ENCODE measurements at places on chromosomes 3 and 15. TPM values are rescaled to one million over a fixed set of nuclear protein-coding genes. Genes with fewer than 3 reads are reported as not detected.
A peak's percentile ranks its signal among the peaks of the same experiment; 100 is the strongest.

Gene CGNL1
- 7.1 TPM for total RNA-seq

Gene GOLGA6B
- total RNA-seq: not detected

Gene CCR8
- not detected for total RNA-seq

Gene ACTC1
- total RNA-seq: 7.1 TPM

Gene CHRM5
- not detected for total RNA-seq

Gene ZPLD1
- total RNA-seq: not detected

Gene SPINT1
- 0.87 TPM for total RNA-seq

Gene PAQR9
- total RNA-seq: not detected

GRCh38 chr3:191137708-191138107 is 61.3 kb upstream of the OSTN start:
- no peak overlapping the region for H3K4me3 ChIP-seq
- no peak for DNase-seq
- H3K27me3 ChIP-seq: no peaks in the 10 kb centered on the region
- no peak overlapping the region for H3K27ac ChIP-seq
- H3K4me1 ChIP-seq: peaks cover 14% of the 10 kb centered on the region

GRCh38 chr15:43473885-43474284 is 19.1 kb downstream of the TP53BP1 start:
- no peak overlapping the region for H3K27ac ChIP-seq
- H3K36me3 ChIP-seq: peaks cover 45% of the 10 kb centered on the region
- H3K4me3 ChIP-seq: no peak overlapping the region
- no peaks in the 10 kb centered on the region for H3K4me1 ChIP-seq
- DNase-seq: peak; percentile 86
- no peaks in the 10 kb centered on the region for H3K27me3 ChIP-seq

DNA sequence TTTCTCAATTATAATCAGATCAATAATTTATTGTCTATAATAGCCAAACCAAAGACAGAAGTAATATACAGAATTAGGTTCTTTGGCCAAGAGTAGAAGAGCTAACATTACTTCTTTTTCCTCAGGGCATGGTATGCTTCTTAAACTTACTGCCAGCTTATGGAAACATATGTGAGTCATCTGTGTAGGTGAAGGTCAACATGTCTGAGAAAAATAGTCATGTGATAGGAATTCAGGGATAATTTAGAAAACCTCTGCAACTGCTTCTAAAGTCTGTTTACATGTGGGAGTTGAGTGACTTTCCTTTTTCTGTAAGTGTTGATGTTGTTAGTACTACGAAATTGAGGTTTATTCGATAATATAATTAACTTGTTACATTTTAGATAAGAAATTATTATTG is 19.2 kb upstream of the MAP6D1 start:
- DNase-seq: no peak
- no peaks in the 10 kb centered on the region for H3K27me3 ChIP-seq
- H3K4me3 ChIP-seq: no peak overlapping the region
- peak overlapping the region; percentile 90 for H3K27ac ChIP-seq
- peaks cover 26% of the 10 kb centered on the region for H3K36me3 ChIP-seq

- no peak for DNase-seq
- no peaks in the 10 kb centered on the region for H3K27me3 ChIP-seq
- peaks cover 3% of the 10 kb centered on the region for H3K36me3 ChIP-seq
- no peak overlapping the region for H3K4me3 ChIP-seq
- H3K27ac ChIP-seq: no peak overlapping the region
- H3K4me1 ChIP-seq: peaks cover 27% of the 10 kb centered on the region
These were observed 33.9 kb upstream of the C15orf39 start for GRCh38 chr15:75167588-75168350.

- H3K27ac ChIP-seq: no peak overlapping the region
- H3K36me3 ChIP-seq: no peaks in the 10 kb centered on the region
- peaks cover 62% of the 10 kb centered on the region for H3K4me1 ChIP-seq
These were observed 59.4 kb upstream of the MEF2A start for GRCh38 chr15:99506399-99506798.

- no peak for DNase-seq
- peaks cover 4% of the 10 kb centered on the region for H3K27me3 ChIP-seq
- H3K4me1 ChIP-seq: no peaks in the 10 kb centered on the region
- H3K4me3 ChIP-seq: no peak overlapping the region
- H3K36me3 ChIP-seq: no peaks in the 10 kb centered on the region
- no peak overlapping the region for H3K27ac ChIP-seq
These were observed 83.6 kb downstream of the COL6A5 start for GRCh38 chr3:130428871-130429712.

GRCh38 chr3:193132964-193133363 is 108.1 kb upstream of the PLAAT1 start:
- peaks cover 2% of the 10 kb centered on the region for H3K27me3 ChIP-seq
- H3K4me1 ChIP-seq: peaks cover 13% of the 10 kb centered on the region
- H3K36me3 ChIP-seq: no peaks in the 10 kb centered on the region

GRCh38 chr3:12501360-12502020 is 17.2 kb downstream of the TSEN2 start:
- no peak overlapping the region for H3K27ac ChIP-seq
- peaks cover 9% of the 10 kb centered on the region for H3K36me3 ChIP-seq

GRCh38 chr3:122679085-122679881 is 1.4 kb upstream of the PARP14 start:
- H3K36me3 ChIP-seq: no peaks in the 10 kb centered on the region
- DNase-seq: no peak
- no peaks in the 10 kb centered on the region for H3K27me3 ChIP-seq
- peak overlapping the region; percentile 38 for H3K27ac ChIP-seq

DNA sequence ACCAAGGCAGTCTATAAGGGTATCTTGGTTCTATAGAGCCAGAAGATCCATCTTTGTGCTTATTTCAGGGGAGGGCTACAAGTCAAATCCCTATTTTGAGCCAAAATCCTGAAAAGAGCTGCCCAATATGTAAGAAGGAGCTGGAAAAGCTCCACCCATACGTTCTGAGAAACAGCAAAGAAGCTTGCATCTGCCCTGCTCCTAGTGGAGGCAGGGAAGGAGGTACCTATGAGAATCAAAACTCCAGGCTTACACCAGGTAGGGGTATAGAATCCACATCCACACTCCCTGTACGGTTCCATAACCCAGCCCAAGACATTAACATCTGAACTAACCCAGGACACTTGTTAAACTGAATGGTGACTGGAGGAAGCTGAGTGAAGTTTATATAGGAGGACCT is 30.0 kb downstream of the PHC3 start:
- H3K27me3 ChIP-seq: no peaks in the 10 kb centered on the region
- no peak overlapping the region for H3K4me3 ChIP-seq
- DNase-seq: no peak
- peaks cover 27% of the 10 kb centered on the region for H3K4me1 ChIP-seq
- H3K36me3 ChIP-seq: peaks cover 11% of the 10 kb centered on the region
- no peak overlapping the region for H3K27ac ChIP-seq

DNA sequence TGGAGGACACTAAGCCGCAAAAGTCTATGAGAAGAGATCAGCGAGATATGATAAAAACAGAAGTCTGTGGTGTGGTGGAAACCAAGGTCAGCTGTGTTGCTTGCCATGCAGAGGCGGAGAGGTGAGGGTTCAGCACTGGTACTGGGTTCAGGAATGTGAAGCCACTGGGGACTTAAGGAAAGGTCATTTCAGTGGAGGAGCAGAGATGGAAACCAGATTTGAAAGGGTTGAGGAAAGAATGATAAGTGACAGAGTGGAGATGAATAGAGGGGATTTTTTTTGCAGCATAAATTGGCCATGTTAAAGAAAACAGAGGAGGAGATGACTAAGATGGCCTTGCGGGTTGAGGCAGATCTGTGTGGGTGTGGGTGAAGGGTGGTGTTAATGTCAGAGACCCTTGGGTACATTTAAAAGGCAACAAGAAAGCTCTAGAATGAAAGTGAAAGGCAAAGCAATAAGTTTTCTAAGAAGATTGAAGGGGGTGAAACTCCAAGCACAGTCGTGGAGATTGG is 265.5 kb downstream of the ADAMTSL3 start:
- peaks cover 7% of the 10 kb centered on the region for H3K27me3 ChIP-seq
- H3K36me3 ChIP-seq: no peaks in the 10 kb centered on the region
- no peak for DNase-seq
- no peak overlapping the region for H3K4me3 ChIP-seq
- H3K4me1 ChIP-seq: no peaks in the 10 kb centered on the region
- no peak overlapping the region for H3K27ac ChIP-seq

DNA sequence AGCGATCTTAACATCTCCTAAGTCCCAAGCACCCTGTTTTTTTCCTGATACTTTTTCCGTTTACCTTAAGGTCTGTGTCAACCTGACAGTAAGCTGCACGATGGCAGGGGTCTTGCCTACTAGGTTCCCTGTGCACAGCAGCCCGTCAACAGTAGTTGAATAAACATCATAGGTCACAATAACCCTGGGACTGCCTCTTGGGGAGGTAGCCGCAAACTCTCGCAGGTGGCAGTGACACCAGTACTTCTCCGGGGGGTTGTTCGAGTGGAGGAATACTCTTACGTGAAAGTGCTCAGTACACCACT is 365 bp upstream of the PDCD6IP start:
- no peak for DNase-seq
- peak overlapping the region; percentile 97 for H3K4me3 ChIP-seq
- peaks cover 5% of the 10 kb centered on the region for H3K36me3 ChIP-seq
- no peaks in the 10 kb centered on the region for H3K27me3 ChIP-seq

DNA sequence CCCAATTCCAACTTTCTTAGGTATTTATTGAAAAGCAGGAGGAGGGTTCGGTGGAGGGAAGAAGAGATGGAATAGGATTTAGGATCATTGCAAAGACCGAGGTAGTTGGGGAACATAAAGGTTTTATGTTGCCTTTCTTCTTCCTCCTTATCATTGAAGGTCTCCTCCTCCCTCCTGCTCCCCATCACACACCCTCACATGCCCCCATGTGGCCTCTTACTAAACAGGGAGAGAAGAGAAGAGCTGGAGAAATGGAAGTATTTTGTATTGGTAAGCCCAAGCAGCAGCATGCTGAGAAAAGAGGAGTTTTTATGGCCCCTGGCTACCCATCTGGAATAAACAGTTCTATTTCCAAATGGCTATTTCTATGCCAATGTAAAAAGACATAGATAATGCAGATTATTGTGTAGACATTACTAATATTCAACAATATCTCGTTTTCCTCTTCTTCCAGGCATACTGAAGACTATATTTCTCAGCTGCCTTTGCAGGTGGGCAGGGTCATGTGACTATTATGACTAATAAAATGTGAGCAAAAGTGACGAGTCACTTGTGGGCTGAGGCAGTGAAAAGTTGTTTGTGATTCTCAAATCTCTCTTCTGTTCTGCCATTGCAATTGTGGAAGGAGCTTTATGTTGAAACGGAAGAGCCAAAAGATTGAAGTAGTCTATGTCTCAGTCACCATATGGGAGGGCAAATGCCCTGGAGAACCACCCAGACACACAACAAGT is 5.2 kb upstream of the GPR176 start:
- no peaks in the 10 kb centered on the region for H3K36me3 ChIP-seq
- H3K4me1 ChIP-seq: peaks cover 15% of the 10 kb centered on the region
- no peak for DNase-seq
- no peak overlapping the region for H3K27ac ChIP-seq
- H3K27me3 ChIP-seq: no peaks in the 10 kb centered on the region
- no peak overlapping the region for H3K4me3 ChIP-seq

- H3K27me3 ChIP-seq: no peaks in the 10 kb centered on the region
- peaks cover 5% of the 10 kb centered on the region for H3K36me3 ChIP-seq
- H3K4me3 ChIP-seq: peak overlapping the region; percentile 0
- peaks cover 89% of the 10 kb centered on the region for H3K4me1 ChIP-seq
- H3K27ac ChIP-seq: peak overlapping the region; percentile 84
- no peak for DNase-seq
These were observed 13.0 kb downstream of the MEF2A start for GRCh38 chr15:99578809-99579208.

DNA sequence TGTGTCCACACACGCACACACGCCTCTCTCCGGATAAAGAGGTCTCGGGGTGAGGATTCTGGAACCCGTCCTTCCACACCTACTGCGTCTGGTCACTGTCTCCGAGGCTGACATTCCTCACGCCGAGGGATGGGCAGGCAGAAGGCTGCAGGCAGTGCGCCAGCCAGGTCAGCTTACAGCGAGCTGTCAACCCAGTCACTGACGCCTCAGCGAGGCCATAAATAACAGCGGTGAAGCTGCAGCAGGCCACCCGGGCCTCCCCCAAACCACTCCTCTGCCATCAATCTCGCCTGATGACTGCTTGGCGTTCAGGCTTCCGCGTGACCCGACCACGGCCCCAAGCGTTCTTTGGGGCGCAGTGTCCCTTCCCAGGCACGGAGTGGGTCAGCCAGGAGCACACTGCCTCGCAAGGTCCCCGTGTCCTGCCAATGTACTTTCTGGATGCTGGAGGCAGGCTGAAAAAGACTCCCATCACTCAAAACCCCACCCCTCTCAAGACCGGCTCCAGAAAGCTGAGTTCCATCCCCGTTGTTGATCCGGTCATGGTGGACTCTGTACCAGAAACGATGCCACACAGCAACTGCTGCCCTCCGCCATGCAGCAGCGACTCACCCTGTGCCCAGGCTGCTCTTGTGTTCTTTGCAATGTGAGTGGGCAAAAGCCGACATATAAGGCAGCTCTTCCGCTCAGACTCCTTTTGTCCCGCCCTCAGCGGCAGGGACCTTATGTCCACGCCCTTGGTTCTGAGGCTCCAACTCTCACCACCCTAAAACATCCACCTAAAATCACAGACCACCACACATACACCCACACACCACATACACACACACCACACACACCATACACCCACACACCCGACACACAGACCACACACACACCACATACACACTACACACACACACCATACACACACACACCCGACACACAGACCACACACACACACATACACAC is 27.1 kb downstream of the CPN2 start:
- H3K27ac ChIP-seq: no peak overlapping the region
- H3K4me1 ChIP-seq: peaks cover 14% of the 10 kb centered on the region
- H3K4me3 ChIP-seq: no peak overlapping the region
- peaks cover 9% of the 10 kb centered on the region for H3K27me3 ChIP-seq
- peaks cover 3% of the 10 kb centered on the region for H3K36me3 ChIP-seq
- DNase-seq: no peak

- no peaks in the 10 kb centered on the region for H3K4me1 ChIP-seq
- no peak for DNase-seq
- H3K27ac ChIP-seq: no peak overlapping the region
- H3K4me3 ChIP-seq: no peak overlapping the region
- H3K27me3 ChIP-seq: peaks cover 18% of the 10 kb centered on the region
These were observed 349.4 kb upstream of the SATB1 start for GRCh38 chr3:18774319-18775088.

GRCh38 chr15:29528276-29528675 is 258.7 kb upstream of the NSMCE3 start:
- H3K4me3 ChIP-seq: no peak overlapping the region
- DNase-seq: no peak
- peaks cover 2% of the 10 kb centered on the region for H3K36me3 ChIP-seq
- H3K4me1 ChIP-seq: no peaks in the 10 kb centered on the region
- no peaks in the 10 kb centered on the region for H3K27me3 ChIP-seq
